ENCODE measurements at places on chromosomes 4 and X. TPM values are rescaled to one million over a fixed set of nuclear protein-coding genes. Genes with fewer than 3 reads are reported as not detected.

- H3K4me3 ChIP-seq, result no peak overlapping the region
- no peaks in the 10 kb centered on the region for H3K4me1 ChIP-seq
- no peak for DNase-seq
- H3K36me3 ChIP-seq, result peaks cover 90% of the 10 kb centered on the region
- no peak overlapping the region for H3K27ac ChIP-seq
- no peaks in the 10 kb centered on the region for H3K27me3 ChIP-seq
Measured at GRCh38 chrX:47178337-47178736, 15.3 kb upstream of the UBA1 start.

DNA sequence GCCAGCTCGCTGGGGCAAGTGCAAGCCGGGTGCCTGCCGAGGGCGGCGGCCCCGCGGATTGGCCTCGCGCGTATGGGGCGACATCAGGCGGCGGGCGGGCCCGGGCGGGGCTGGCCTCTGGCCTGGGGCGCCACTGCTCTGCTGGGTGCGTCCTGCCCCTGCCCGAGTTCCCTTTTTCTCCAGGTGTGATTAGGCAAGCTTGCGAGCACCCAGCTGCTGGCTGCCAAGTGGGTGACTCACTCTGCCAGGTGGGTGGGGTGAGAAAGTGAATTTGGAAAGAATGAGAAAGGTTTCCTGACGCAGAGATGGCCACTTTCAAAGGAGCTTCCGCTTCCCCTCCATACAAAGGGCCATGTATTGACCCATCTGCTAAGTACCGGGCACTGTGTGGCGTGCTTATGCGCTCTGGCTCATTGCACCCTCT, 32.5 kb downstream of the FGFBP1 start:
- H3K27me3 ChIP-seq, result no peaks in the 10 kb centered on the region
- DNase-seq, result peak; percentile 84
- no peak overlapping the region for H3K4me3 ChIP-seq
- peak overlapping the region; percentile 60 for H3K27ac ChIP-seq
- H3K4me1 ChIP-seq, result no peaks in the 10 kb centered on the region

DNA sequence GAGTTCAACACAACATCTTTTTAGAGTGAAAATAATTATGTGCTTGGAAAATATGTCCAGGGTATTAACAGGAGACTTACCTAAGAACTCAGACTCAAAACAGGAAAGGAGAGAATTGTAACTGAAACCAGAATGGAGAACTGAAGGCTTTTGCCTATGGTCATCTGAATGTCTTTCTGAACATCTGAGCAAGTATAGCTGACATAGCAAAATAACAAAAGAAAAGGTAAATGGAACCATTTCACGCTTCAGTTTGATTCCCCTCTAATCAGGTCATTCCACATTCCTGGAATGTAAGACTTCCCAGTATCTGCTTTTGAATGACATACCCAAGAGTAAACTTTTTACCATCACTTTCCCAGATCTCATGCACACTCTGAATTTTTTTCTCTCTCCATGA, 500.4 kb upstream of the HS3ST1 start:
- no peaks in the 10 kb centered on the region for H3K36me3 ChIP-seq
- DNase-seq, result no peak
- no peaks in the 10 kb centered on the region for H3K27me3 ChIP-seq
- no peak overlapping the region for H3K4me3 ChIP-seq
- H3K27ac ChIP-seq, result no peak overlapping the region
- H3K4me1 ChIP-seq, result no peaks in the 10 kb centered on the region

- no peak overlapping the region for H3K4me3 ChIP-seq
- H3K36me3 ChIP-seq, result no peaks in the 10 kb centered on the region
- DNase-seq, result no peak
- peaks cover 79% of the 10 kb centered on the region for H3K4me1 ChIP-seq
- peak overlapping the region; percentile 19 for H3K27ac ChIP-seq
Measured at GRCh38 chr4:169251291-169252235, 19.2 kb downstream of the SH3RF1 start.

- H3K27me3 ChIP-seq, result peaks cover 8% of the 10 kb centered on the region
- DNase-seq, result peak; percentile 49
- H3K4me1 ChIP-seq, result peaks cover 12% of the 10 kb centered on the region
- peak overlapping the region; percentile 65 for H3K4me3 ChIP-seq
- no peak overlapping the region for H3K27ac ChIP-seq
Measured at GRCh38 chr4:170091069-170091696, 1.4 kb upstream of the AADAT start.

GRCh38 chrX:119236623-119237561, 807 bp downstream of the PGRMC1 start:
- peak overlapping the region; percentile 70 for H3K4me3 ChIP-seq
- H3K27ac ChIP-seq, result peak overlapping the region; percentile 86
- H3K27me3 ChIP-seq, result no peaks in the 10 kb centered on the region

DNA sequence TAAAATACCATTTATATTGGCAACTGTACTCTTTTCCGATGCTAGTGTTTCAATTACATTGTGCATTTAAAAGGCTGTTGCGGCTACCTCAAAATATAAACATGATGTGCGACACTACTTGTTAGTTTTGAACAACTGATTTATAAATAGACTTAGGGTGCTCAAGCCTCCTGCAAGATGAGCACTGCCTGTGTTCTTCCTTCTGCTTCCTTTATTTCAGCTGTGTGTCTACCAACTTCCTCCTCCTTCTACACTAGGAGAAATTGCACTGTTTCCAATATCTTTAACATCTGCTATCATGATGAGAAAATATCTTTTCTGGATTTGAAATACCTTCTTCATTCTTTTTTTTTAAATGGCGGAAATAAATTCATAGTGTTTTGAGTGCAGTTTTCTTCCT, 24.0 kb downstream of the TET2 start:
- H3K4me3 ChIP-seq, result no peak overlapping the region
- H3K27me3 ChIP-seq, result no peaks in the 10 kb centered on the region
- DNase-seq, result no peak
- no peak overlapping the region for H3K27ac ChIP-seq
- no peaks in the 10 kb centered on the region for H3K36me3 ChIP-seq
- H3K4me1 ChIP-seq, result no peaks in the 10 kb centered on the region

DNA sequence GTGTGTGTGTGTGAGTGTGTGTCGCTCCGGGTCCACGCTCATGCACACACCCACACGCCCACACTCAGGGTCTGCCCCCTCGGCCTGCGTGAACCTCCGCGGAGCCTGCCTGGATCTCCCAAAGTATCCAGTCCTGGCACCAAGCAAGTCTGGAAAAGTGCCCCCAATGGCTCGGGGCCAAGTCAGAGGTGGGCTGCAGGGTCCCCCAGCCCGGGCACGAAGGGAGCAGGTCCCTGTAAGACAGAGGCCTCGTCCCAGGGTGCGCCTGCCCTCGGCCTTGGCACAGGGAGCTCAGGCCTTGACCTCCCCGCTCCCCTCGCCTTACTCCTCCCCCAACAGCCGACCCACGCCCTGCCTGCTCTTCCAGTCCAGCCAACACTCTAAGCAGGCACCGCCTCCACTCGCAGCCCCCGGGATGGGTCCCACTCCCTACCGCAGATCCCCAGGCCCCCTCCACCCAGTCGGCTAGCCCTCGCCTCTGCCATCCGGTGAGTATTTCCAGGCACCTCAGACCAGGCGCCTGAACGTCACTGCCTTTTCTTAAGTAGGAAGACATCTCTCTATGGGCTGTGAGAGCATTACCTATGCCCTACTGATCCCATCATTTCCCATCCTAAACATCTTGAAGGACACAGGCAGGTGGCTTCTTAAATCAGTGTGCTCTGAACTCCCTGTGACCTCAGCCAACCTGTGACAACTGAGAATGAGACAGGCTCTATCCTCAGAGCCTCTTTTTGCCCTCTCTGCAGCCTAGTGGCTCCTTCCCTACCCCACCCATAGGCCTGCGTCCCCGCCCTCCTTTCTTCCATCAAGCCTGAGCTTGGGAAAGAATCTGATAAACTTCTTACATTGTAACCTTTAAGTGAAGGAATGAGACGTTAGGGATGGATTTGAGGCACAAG, 704 bp downstream of the FAM114A1 start:
- DNase-seq, result peak; percentile 58
- peak overlapping the region; percentile 91 for H3K27ac ChIP-seq
- H3K4me3 ChIP-seq, result peak overlapping the region; percentile 75
- H3K36me3 ChIP-seq, result no peaks in the 10 kb centered on the region
- H3K27me3 ChIP-seq, result no peaks in the 10 kb centered on the region

DNA sequence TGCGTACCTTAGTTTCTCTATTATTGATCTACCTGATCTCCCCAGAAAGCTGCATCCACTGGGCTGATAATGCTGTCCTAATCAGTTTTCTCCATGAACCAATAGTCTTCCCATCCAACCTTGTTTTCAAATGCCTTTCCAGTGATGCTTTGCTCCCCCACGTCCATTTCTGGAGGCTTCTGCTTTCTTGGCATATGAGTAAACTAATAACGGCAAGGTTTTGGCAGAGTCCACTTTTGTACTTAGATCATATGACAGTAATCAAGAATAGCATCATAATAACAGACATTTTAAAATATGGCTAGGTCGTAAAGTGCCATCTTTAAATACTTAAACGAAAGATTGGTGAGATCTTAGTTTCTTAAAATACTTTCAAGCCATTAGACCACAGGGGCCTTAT, 38.4 kb upstream of the FAM9B start:
- no peaks in the 10 kb centered on the region for H3K4me1 ChIP-seq
- no peak for DNase-seq
- no peaks in the 10 kb centered on the region for H3K27me3 ChIP-seq
- H3K36me3 ChIP-seq, result no peaks in the 10 kb centered on the region
- no peak overlapping the region for H3K4me3 ChIP-seq

DNA sequence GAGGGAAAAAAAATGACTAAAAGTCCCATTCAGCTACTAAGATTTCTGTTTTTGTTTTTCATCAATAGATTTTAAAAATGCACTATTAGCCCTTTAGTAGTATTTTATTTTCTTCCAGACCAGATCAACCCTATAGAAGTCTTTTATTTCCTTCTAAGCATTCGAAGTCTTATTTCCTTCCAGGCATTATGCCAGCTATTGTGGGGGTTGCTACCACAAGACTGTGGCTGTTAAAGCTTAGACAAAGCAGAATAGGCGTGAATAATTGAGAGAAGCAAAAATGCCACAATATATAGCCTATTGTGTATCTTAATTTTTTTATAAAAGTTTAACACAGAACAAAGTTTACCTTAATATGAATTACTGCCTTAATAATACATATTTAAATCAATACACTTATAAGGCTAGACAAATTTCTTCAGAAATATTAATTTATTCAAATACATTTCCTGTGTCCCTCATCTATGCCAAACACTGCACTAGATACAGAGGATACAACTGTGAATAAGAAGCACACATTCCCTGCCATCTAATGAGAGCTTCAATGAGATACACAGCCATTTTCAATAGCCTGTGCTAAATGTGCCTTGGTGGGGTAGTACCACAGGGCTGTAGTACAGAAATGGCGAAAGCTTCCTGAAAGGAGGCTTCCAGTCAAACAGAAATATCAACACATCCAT, 33.1 kb downstream of the SLC10A7 start:
- no peaks in the 10 kb centered on the region for H3K36me3 ChIP-seq
- no peak overlapping the region for H3K27ac ChIP-seq
- H3K27me3 ChIP-seq, result no peaks in the 10 kb centered on the region

GRCh38 chr4:76948443-76949275, 893 bp upstream of the SEPTIN11 start:
- peak overlapping the region; percentile 91 for H3K4me3 ChIP-seq
- no peaks in the 10 kb centered on the region for H3K36me3 ChIP-seq
- no peaks in the 10 kb centered on the region for H3K27me3 ChIP-seq

- H3K27ac ChIP-seq, result no peak overlapping the region
- no peaks in the 10 kb centered on the region for H3K36me3 ChIP-seq
- H3K27me3 ChIP-seq, result no peaks in the 10 kb centered on the region
- H3K4me3 ChIP-seq, result no peak overlapping the region
- DNase-seq, result no peak
- no peaks in the 10 kb centered on the region for H3K4me1 ChIP-seq
Measured at GRCh38 chr4:121321466-121321865, 59.4 kb downstream of the QRFPR start.

DNA sequence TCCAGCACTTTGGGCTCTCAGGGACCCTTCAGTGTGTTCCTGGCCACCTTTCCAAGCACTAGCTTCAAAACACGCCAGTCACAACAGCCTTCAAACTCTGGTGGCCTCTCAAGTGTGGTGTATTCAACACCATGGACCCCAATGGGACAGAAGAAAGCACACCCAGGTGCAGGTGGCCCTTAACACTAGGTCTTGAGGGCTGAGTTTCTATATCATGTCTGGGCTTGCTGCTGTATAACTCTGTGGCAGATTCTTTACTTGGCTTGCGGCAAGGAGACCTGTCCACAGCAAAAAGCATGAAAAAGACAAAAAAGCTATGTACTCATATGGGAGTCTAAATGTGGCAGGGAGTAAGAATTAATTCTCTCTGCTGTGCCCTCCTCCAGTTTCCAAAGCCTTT, 23.1 kb downstream of the MSL3 start:
- DNase-seq, result no peak
- no peak overlapping the region for H3K4me3 ChIP-seq
- H3K27ac ChIP-seq, result no peak overlapping the region
- H3K27me3 ChIP-seq, result no peaks in the 10 kb centered on the region
- H3K36me3 ChIP-seq, result peaks cover 6% of the 10 kb centered on the region

DNA sequence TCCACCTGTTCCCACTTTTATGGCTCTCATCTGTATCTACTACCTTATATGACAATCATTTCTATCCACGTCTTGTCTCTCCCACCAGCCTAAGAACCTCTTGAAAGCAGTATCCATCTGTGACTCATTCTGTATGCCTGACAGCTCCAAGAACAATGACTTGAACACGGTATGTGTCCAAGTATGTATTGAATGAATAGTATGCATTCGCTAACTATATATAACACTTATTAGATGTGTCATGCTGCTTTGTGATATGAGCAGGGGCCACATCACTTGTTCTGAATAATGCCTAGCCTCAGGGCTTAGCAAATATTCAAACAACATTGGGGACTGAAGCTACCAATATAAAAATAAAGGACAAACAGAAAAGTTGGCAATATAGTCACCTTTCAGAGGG, 4.9 kb downstream of the OPHN1 start:
- no peak overlapping the region for H3K27ac ChIP-seq
- no peaks in the 10 kb centered on the region for H3K36me3 ChIP-seq
- H3K27me3 ChIP-seq, result no peaks in the 10 kb centered on the region
- peaks cover 7% of the 10 kb centered on the region for H3K4me1 ChIP-seq

GRCh38 chrX:151711154-151711553, 4.7 kb upstream of the FATE1 start:
- no peak for DNase-seq
- H3K36me3 ChIP-seq, result no peaks in the 10 kb centered on the region

Gene FAM199X
- total RNA-seq, result 16.6 TPM

Gene GPM6B
- total RNA-seq, result 21.6 TPM

Gene PPP1R3F
- 5.5 TPM for total RNA-seq

Gene DCAF12L2
- not detected for total RNA-seq

Gene ZNF711
- total RNA-seq, result 1.2 TPM

Gene TEX13C
- not detected for total RNA-seq

Gene RBMX
- total RNA-seq, result 114 TPM

Gene UGT2B10
- not detected for total RNA-seq

Gene COL4A6
- 1.8 TPM for total RNA-seq

Gene KLHL34
- total RNA-seq, result not detected

Gene TMPRSS11E
- not detected for total RNA-seq

Gene MAGEC1
- total RNA-seq, result not detected

Gene ATP2B3
- not detected for total RNA-seq

Gene XAGE1B
- total RNA-seq, result not detected

Gene CITED1
- 0.65 TPM for total RNA-seq

All from lower lobe of right lung (tissue), 2 donors.